ACHN (cell line): ENCODE measurements at places on chromosomes 12 and 14.

- no peak for DNase-seq
Observed at GRCh38 chr14:52547526-52547925, 4.8 kb downstream of the TXNDC16 start.

DNA sequence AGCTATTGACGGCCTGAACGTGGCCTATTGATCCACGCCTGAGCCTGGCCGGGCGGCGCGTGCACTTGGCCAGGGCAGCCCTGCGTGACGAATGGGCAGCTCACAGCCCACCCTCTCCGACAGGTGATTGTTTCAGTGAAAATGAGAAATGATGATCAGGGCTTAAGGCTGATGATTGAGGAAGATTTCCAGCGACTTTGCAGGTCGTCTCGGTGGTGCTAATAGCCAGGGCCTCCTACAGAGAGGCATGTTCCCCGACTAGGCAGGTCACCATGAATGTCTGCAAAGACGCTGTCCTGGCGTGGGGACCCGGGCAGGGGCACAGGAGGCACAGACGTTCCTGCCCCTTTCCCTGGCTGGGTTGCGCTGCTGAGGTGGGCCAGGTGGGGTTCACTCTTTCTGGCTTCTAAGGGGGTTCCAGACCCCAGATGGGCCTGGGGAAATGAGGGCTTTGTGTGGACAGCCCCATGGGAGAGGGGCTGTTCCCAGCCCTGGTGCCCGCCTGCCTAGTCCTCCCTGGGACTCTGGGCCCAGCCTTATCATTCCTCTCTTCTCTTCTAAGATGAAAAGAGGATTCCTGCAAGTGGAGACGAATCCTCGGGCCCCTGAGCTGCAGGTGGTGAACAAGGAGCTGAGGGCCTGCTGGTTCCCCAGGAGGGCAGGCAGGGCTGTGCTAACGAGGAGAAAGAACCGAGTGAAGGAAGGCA, 157.4 kb downstream of the KIF26A start:
- DNase-seq = no peak

- no peak for DNase-seq
Observed at GRCh38 chr12:49017891-49018260, 700 bp downstream of the PRKAG1 start.

DNA sequence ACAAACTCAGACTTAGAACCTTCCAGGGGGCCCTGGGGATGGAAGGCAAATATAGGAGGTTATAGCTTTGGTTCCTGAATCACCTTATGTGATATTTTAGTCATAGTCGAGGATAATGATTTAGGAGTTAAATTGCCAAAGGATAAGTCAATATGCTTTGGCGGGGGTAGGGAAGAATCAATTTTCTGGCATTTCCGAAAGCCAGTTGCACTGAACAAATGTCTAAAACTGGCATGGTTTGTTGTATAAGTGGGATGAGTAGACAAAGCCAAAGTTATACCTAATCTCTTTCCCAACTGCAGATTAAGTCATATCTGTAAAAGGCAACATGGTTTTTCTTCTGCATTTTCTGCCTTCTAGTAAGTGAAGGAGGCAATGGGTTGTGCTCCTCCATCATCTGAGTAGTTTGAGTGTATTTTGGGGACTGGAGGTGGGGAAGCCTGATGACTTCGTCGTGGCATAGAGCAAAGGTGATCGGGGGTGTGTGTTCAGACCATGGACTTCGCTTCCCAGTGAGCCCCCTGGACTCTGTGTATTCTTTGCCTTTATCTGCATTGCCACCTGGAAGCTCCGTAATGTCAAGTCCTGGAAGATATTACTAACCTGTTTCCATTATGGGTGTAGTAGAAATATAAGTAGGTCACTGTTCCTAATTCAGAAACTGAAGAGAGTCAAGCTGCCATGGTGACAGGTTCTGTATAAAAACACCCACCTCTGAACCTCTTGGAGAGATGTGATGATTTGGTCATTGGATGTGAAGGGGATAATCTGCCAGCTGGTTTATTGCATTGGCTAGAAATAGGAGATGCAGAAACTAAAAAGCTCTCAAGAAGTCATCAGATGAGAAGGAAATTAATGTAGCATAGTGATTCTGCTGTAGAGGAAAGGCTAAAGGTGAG, 24.5 kb downstream of the PPFIBP1 start:
- no peak for DNase-seq
